ENCODE measurements at places on chromosomes 13 and 19.

- no peak for DNase-seq
Observed at GRCh38 chr19:38134540-38135149, 89.4 kb downstream of the DPF1 start.

- no peak for DNase-seq
Observed at GRCh38 chr13:46621133-46621532, 68.2 kb downstream of the LRCH1 start.

DNA sequence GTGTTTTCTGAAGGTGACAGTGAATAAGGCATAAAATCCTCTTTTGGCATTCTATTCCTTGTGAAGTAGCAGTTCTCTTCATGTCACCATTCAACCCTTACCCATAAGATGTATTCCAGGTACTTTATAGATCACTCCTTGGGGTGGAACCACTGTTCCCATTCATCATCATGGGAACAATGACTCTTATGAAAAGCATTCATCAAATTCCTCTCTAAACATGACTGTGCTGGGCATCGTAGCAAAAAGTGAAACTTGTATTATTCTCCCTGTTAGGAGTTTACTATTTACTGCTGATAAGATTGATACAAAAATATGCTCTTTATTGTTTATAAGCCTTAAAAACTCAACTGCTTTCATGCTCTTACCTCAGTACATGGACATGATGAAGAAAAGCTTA lies 793.4 kb downstream of the LIG4 start:
- DNase-seq = no peak

DNA sequence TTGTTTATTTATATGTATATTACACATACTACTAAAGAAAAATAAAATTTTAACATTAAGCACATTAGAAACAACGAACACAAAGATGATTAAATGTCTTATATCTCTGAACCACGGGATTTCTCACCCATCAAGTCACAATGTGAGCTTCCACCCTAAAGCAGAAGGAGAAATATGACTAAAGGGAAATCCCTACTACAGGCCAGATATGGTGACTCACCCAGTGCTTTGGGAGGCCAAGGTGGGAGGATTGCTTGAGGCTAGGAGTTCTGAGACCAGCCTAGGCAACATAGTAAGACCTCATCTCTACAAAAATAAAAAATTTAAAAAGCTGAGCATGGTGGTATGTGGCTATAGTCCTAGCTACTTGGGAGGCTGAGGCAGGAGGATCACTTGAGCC lies 24.6 kb downstream of the DCT start:
- no peak for DNase-seq

- DNase-seq = no peak
Observed at GRCh38 chr13:34175551-34175950, 357.6 kb downstream of the RFC3 start.

- no peak for DNase-seq
Observed at GRCh38 chr19:52115526-52116053, 20.0 kb upstream of the ZNF841 start.

- no peak for DNase-seq
Observed at GRCh38 chr13:106212386-106213010, 323.0 kb downstream of the EFNB2 start.

GRCh38 chr13:100913143-100913542 lies 238.5 kb upstream of the TMTC4 start:
- no peak for DNase-seq

- no peak for DNase-seq
Observed at GRCh38 chr19:7905859-7906258, 2.2 kb downstream of the MAP2K7 start.

DNA sequence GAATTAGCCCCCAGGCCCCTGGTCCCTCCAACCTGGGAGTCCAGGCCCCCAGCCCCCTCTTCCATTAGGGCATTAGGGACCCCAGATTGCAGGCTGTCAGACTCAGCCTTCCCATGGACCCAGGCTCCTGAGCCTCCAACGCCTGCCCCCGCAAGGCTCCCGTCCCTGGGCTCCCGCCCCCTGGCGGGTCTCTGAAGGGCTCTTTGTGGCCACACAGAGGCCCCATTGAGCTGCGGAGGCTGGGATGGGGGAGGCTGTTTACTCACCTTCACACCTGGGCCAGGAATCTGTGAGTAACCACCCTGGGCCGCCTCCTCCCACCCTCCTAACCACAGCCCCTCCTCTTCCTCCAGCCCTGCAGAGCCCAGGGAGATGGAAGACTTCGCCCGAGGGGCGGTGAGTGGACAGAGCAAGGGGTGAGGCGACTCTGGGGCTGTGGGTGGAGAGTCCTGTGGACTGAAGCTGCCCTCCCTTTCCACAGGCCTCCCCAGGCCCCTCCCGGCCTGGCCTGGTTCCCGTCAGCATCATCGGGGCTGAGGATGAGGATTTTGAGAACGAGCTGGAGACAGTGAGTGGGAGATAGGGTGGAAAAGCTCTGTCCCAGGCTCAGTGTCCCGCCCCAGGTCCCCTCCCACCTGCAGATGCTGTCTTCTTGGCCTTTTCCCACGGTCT lies 4.9 kb downstream of the ARHGEF1 start:
- DNase-seq = peak; percentile 65

DNA sequence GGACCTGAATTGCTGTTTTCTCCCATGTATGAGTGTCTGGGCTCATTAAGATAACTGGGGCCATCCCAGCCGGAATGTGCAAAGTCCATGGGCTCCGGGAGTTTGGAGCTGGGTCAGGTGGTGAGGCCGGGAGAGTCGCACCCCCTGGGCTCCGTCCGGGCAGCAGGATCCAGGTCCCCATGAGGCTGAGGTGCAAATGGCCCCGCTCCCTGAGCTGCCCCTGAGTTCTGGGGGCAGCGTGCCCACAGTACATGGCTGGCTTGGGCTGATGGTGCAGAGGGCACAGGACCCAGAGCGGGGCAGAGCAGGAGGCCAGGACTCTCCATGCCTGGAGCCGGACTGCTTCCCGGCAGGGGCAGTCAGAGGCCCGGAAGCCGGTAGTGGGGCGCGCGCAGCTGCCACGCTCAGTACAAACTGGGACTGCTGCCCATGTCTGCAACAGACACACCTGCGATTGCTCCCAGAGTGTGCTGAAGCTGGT lies 136.0 kb downstream of the KDM4B start:
- DNase-seq = no peak

DNA sequence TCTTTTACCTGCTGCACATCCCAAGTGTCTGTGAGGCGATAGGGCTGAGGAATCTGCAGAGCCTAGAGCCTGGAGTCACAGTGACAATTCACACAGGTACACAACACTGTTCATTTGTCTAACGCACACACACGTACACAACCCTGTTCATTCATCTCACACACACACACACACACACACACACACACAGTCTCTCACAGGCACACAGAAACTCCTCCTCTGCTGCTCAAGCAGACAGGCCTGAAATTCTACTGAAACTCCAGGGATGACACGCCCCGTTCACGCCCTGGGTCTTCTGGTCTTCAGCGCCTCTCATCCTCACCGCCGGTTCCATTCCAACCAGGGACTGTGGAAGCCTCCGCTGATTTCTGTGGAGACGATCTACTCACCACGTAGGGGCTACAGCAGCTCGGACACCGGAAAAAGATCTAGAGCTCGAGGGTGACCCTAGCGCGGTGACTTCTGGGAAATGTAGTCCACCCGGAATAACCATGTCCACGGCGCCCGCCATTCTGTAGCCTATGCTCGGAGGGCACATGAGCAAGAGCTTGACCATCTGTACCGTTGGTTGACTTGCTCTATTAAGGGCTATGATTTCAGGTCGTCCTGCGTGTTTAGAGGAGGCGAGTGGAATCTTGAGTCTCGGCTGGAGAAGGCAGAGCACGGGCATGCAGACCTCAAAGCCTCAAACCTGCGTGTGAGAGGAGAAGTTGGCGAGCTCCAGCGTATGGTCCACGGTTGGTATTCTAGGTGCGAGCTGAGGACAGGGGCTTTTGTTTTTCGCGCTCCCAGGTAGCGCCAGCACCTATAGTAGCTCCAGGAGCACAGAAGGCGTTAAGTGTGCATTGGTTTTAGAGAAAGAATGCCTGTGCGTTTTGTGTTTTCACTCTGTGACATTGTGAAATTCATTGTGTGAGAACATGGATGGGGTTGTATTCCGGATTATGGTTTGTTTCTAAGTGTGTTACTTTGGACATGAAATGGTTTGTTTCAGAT lies 33.4 kb downstream of the ZNF45 start:
- DNase-seq = peak; percentile 53

- no peak for DNase-seq
Observed at GRCh38 chr19:23509686-23510450, 114.6 kb upstream of the ZNF91 start.

GRCh38 chr19:41319500-41320184 lies 9.7 kb downstream of the CCDC97 start:
- no peak for DNase-seq

- no peak for DNase-seq
Observed at GRCh38 chr13:88014527-88014926, 343.4 kb downstream of the SLITRK5 start.

DNA sequence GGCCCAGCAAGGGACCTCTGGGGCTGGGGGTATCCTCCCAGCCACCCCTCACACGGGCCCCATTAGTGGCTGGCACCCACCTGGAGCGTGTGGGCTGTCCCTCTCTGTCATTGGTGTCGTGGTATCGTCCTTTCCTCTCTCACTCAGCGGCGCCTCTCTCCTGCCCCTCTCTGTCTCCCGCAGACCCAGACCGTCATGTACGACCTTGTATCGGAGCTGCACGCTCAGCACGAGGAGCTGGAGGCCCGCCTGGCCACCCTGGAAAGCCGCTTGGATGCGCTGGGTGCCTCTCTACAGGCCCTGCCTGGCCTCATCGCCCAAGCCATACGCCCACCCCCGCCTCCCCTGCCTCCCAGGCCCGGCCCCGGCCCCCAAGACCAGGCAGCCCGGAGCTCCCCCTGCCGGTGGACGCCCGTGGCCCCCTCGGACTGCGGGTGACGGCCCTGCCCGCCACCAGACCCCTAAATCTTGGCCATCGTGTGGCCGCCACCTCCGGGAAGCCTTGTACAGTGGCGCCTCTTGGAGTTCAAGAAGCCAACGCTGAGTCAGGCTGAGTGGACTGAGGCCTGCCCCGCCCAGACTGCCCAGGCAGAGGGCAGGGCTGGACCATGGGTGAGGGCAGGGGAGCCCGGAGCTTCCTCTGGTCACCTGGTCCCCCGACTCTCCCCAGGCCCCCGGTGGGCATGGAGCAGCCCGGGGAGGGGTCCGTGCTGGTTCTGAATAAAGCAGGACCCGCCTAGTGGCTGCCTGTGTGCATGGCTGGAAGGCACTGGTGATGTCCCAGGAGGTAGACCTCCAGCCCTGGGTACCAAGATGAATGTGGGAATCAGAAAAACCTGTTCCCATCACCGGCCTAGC lies 9.8 kb upstream of the ARRDC2 start:
- DNase-seq = no peak

DNA sequence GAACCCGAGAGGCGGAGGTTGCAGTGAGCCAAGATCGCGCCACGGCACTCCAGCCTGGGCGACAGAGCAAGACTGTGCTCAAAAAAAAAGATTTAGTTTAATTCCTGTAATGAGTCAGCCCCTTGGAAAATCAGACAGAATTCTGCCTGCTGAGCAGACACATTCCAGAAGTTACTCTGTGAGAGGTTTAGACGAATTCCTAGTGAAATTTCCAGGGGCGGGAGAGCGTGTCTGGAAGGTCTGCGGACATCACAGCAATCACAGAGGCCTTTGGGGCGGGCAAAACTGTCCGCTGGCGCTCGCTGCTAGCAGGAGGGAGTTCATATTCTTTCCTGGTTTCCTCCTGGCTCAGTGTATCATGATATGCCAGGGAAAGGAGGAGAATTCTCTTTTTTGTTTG lies 17.5 kb downstream of the MISP start:
- DNase-seq = no peak

DNA sequence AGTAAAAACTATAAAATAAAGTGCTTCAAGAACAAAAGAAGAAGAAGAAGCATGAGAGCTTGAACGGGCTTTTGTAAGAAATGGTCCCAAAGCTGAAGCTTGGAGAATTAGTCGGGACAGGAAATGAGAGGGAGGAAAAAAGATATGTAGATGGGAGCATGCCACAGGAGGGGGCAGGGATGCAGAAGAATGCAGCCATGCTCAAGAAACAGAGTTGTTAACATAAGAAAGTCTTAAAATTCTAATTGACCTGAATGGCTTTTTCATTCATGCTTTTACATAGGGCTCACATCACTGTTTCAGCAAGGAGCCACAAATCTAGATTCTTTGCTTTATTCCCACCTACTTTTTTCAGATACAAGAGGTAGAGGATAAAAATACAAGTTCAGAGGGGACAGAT lies 27.7 kb upstream of the NBEA start:
- no peak for DNase-seq

GRCh38 chr13:63190219-63190618 lies 1774.6 kb upstream of the PCDH20 start:
- no peak for DNase-seq

- no peak for DNase-seq
Observed at GRCh38 chr19:30163663-30164062, 208.5 kb upstream of the ZNF536 start.

DNA sequence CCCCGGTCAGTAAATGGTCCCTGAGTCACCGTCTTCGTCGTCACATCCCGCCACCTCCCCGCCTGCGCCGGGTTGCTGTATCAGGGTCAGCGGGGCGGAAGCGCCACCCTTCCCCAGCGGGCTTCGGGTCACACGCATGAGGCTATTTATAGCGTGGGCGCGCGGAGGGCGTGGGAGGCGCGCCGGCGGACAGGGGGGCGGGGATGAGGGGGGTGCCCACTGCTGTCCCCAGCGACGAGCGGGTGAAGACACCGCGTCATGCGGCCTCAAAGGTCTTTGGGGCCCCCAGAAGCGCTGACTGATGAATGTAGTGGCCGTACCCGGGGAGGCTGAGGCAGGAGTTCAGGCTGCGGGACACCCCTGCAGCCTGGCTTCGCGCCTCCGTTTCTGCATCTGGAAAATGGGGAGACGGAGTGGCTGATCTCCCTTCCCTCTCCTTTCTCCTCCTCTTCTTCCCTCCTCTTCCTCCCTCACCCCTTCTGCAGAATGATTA lies 7.9 kb downstream of the UNC13A start:
- DNase-seq = no peak

DNA sequence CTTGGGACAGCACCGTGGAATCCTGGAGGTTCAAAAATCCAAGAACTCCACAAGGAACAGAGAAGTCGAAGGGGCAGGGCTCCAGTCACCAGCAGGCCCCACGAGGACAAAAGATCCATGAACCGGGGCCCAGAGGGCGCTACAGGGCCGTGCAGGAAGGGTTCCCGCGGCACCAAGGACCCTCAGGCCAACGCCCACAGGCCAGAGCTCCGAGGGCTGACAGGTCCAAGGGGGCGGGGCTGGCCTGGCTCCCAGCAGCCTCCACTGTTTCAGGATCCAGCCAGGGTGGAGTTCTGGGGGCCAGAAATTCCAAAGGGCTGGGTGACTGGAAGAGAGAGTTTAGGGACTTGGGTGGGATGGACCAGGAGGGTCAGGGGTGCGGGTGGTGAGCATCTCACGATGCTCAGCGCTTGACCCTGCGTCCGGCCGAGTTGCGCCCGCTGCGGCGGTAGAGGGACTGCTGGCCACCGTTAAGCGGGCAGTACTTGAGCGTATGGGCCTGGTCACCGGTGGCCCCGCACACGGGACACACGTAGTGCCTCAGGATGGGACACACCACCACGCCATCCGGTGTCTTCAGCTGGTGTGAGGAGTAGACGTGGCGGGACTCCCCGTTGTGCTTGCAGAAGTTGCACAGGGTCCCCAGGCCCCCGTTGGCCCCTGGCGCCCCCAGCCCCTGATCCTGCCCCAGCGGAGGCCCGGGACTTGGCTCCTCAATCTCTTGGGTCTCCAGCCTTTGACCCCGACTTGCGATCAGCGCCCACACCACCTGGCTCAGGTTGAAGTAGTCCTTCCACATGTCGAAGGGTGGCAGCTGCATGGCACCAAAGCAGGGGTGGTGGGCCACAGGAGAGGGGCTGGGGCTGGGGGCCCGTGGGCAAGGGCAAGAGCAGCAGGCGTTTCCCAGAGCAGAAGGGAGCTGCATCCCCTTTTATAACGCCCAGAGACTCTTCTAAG lies at the start of gene NANOS2:
Gene NANOS2 (minus strand): TSS at position 905 of the 957 bp plus-strand sequence. CDS start 85 bp downstream, at position 820.
- no peak for DNase-seq
